CD4-positive, alpha-beta T cell treated with Interferon alpha-2 for 1 hour (primary cell): ENCODE measurements at places on chromosomes 5 and 9.

GRCh38 chr5:151591144-151591819, at the start of gene FAT2:
FAT2 (minus strand) TSS chr5:151591331; CDS start chr5:151568931, 22,400 bp downstream.
- no peak for DNase-seq

- DNase-seq, result no peak
Observed at GRCh38 chr9:13228431-13228830, 51.1 kb downstream of the MPDZ start.

- no peak for DNase-seq
Observed at GRCh38 chr5:126263591-126264184, 159.5 kb upstream of the GRAMD2B start.

DNA sequence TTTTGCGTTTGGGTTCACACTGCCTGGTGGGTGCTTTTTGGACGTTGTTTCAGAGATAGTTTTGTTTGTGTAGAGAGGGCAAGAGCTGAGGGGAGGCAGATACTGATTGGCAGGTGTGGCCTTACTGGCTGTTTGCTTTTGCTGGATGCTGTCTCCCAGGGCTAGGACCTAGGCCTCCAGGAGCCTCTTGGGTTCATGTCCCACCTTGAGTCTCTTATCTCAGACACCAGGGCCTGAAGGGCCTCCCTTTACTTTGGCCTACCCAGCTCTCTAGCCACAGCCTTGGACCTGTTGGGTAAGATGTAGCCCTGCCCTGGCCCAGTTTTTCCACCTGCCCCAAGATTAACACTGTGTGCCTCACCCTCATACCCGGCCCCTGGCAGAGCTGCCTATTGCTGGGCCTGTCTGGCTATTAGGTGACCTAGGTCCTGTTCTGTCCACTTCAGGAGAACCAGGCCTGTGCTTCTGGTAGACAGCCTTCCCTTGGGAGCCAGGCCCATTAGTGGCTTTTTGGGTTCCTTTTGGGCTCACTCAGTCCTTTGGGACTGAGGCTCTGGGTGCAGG, 13.4 kb downstream of the PTPA start:
- DNase-seq, result no peak

- DNase-seq, result no peak
Observed at GRCh38 chr9:33429256-33429985, 18.0 kb downstream of the AQP3 start.
